ENCODE measurements at places on chromosomes 4 and X.

GRCh38 chr4:120773641-120774040 lies 148.9 kb downstream of the PRDM5 start:
- no peak for DNase-seq

- DNase-seq = no peak
These were observed 83.7 kb downstream of the PCYT1B start for GRCh38 chrX:24563291-24564010.

DNA sequence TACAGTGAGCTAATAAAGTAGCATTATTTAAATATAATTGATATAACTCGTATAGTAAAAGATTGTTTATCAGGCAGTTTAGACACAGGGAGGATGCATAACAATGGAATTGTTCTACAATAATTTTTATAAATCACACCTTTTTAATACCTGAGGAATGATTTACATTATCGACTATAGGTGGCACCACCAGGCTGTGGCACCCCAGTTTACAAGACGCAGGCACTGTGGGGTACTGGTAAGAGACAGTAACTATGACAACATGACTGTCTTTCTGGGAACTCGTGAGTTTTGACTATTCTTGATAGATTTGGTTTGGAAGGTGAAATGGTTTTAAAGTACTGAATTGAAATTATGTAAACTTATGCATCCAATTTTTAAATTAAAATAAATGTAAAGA lies 27.1 kb upstream of the STBD1 start:
- no peak for DNase-seq

DNA sequence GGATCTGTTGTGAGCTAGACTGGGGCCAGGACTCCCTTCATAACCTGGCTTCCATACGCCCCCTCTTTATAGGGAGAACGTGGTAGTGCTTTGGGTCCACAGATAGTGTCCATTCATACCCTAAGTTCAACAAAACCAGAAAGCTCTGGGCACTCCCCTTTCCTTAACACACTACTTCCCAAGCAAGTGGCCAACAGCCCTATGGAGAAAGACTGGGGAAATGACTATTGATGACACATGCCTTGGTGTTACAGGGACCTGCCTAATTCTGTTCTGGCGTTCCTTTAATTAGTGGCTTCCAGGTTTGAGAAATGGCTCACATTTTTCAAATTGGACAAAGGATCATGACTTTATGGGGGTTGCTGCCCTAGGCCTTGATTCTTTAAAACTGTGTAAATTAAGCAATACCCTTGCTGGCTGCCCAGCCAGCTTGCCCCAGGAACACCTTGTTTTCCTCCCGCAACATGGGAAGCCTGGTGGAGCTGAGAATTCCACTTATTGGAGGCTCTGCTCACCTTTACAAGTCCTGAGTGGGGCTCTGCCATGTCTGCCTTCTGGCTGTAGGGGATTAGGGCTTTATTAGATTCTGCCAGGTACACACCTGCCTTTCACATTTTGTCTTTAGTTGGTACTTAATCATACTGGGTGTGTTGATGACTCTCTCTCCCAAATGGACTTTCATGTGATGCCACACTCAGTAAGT lies 61.1 kb downstream of the RGS12 start:
- DNase-seq = no peak

- no peak for DNase-seq
These were observed 108.2 kb downstream of the NSUN7 start for GRCh38 chr4:40857956-40858355.

- no peak for DNase-seq
These were observed 57.9 kb downstream of the MND1 start for GRCh38 chr4:153402366-153402765.

DNA sequence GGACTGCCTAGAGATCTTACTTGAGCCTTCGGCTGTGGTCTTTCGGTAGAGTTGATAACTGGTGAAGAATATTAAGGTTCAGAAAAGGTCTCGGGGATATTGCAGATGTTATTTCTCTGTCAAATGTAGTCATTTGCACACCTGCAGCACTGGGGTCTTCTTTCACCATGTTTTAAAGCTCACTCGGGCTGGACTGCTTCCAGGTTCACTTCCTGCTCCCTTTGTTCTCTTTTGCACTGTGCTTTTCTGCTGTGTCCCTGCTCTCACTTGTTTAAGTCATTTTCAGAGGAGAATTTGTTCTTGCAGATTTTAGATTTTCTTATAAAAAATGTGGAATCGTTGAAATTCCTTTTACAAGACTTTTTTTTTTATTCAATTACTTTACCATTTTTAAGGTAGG lies 68.5 kb downstream of the BMPR1B start:
- DNase-seq = no peak

- no peak for DNase-seq
These were observed 238.1 kb downstream of the ARAP2 start for GRCh38 chr4:36006226-36006625.

GRCh38 chr4:175511861-175512260 lies 300.2 kb downstream of the GPM6A start:
- no peak for DNase-seq

- DNase-seq = no peak
These were observed 3.1 kb downstream of the SLC49A3 start for GRCh38 chr4:685679-686412.

GRCh38 chr4:99084595-99084994 lies 4.0 kb downstream of the ADH5 start:
- no peak for DNase-seq

DNA sequence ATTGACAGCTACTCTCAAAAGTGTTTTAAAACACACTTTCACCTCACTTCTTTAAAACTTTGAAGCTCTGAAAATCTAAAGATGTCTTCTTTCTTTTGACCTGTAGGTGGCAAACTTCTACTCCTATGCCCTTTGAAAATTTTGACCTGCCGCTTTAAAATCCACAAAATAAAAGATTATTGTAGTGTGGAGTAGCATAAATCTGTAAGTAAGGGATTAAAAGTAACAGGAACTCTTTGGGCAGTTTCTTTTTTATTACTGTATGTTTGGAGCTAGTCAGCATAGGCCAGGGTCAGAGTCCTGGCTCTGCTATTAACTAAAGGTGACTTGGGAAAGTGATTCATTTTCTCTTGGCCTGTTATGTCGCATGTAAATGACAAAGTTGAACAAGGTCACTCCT lies 25.5 kb downstream of the BBS12 start:
- no peak for DNase-seq

GRCh38 chrX:2689773-2690666 lies 1.1 kb upstream of the CD99 start:
- DNase-seq = no peak

- DNase-seq = no peak
These were observed 20.5 kb downstream of the NUDT9 start for GRCh38 chr4:87442889-87443288.

DNA sequence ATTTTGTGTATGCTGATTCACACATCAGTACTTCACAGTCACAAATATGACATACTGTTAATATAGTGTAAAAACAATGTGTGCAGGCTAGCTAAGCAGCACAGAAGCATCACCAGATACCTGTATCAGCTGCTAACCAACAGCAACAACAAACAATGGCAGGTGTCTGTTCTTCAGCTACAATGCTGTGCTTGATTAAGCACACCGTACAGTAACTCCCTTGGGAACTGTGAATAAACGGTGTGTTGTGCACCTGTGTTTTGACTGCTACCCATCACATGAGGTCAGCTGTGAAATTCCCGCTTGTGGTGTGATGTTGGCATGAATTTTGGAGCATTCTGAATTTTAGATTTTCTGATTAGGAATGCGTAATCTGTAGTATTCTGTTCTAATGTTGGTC lies 379.7 kb upstream of the FAT1 start:
- no peak for DNase-seq

DNA sequence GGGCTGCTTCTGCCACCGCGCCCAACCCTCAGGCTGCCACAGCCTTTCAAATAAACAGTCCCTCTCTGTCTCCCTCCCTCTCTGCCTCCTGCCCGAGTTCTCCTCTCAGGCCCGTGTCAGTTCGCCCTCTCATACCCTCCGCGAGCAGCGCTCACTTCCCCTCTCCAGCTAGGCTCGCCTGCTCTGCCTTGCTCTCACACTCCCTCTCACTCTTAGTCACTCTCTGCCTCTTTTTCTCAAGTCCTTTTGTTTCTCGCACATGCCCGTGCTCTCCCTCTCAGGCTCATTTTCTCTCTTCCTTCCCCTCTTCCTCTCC lies 3.2 kb downstream of the EFNB1 start:
- DNase-seq = no peak

- DNase-seq = no peak
These were observed 25.4 kb upstream of the TNIP3 start for GRCh38 chr4:121189326-121190215.

DNA sequence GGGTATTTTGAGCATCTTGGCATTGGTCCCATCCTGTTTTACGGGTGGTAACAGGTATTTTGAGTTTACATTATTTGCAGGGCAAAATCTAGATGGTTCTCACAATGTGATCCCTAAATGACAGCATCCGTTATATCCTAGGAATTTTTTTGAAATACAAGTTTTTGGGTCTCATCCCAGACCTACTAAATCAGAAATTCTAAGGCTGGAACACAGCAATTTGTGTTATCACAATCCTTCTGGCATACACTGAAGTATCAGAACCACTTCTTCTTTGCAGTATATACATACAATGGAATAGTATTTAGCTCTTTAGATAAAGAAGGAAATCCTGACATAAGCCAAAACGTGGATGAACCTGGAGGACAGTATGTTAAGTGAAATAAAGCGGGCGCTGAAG lies 104.1 kb upstream of the LSM6 start:
- DNase-seq = no peak

DNA sequence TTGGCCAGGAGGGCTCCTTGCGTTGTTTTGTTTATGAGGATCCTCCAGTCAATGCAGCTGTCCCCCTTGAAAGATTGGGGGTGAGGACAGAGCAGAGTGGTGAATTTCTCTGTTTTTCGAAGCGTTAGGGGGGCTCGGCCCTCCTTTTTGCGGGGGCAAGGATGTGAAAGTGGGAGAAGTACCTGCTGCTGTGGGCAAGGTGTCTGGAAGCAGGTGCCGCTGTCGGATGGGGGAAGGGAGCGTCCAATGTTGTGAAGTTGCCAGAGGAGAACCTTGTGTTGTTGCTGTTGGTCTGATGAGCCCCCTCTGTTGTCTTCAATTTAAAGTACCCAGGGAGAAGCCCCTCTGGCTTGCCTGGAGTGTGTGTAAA lies 613 bp downstream of the GLRB start:
- DNase-seq = no peak

DNA sequence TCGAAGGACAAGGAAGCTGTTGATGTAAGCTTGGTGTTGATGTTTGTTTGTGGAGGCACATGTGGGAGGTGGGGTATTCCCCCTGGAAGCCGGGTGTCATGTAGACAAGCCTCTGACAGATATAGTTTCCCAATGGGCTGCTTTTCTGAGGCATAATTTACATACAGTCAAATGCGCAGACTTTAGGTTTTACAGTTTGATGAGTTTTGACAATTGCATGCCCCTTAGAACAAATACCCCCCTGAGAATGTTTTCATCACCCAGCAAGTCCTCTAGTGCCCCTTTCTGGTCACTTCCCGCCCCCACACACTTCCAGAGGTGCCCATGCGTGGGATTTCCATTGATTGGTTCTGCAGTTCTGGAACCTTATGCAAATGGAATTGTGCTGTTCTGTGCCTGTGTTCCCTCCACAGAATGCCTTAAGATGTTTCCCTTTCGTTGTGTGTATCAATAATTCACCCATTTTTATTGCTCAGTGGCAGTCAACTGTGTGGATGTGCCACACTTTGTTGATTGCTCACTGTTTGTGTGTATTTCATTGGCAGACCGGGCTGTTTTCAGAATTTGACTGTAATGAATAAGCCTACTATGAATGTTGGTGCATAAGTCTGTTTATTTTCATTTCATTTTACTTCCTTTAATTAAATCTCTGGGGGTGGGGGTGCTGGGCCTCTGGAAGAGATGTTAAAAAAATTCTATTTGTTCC lies 8.5 kb downstream of the EVC start:
- DNase-seq = no peak

DNA sequence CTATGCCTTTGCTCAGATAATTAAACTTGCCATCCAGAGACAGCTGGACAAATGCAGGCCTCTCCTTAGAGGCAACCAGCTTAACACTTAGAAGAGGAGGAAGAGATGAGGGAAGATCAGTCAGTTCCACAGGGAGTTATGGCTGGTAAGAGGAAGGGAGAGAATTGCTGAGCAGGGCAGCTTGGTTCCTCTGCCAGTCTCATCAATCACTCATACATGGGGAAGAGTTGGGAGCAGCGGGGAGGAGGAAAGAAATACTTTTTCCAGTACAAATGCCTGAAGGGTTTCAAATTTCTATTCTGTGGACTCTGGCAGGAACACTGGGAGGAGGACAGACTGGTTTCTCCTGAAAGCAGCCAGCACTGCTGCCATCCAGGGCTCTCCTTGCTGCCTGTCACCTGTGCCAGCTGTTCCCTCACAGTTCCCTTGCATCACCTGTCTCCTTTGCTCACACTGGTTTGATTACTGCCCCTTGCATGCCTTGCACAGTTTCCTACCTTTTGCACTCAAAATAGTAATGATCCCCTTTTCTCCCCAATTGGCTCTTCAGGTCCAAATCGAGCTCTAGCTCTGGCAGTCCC lies 59.5 kb downstream of the PGRMC2 start:
- peak; percentile 87 for DNase-seq

DNA sequence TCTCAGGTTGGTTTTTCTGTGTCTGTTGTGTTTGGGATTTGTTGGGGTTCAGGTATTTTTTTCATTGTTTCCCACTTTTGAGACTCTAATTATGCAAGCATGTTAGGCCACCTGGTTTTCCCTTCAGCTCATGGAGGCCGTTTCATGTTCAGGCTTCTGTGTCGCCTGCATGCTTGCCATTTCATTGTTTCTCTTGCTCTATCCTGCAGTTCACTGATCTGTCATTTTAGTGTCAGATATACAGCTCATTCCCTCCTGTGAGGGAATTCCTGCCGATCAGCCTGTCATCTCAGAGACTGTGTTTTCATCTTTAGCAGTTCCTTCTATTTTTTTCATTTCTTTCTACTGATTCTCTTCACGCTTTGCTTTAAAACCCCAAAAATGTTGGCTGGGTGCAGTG lies 49.4 kb upstream of the HGFAC start:
- DNase-seq = no peak

- no peak for DNase-seq
These were observed 247.7 kb upstream of the ETNPPL start for GRCh38 chr4:109010521-109010920.

DNA sequence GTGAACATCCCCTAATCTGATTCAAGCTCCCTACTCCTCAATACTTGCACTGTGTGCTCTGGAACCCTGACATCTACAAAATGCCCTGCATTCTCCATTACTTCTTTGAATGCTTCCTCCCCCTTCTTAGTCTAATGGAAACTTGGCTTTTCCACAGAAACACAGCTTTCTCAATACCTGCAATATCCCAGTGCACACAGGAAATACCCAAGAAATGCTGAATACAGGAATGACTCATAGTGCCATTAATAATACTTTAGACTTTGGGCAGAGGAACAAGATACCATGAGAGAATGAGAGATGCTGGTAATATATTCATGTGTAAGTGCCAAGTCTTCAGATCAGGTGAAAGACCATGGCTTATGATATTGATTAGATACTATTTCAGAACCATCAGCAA lies 5.6 kb downstream of the QRFPR start:
- DNase-seq = no peak

DNA sequence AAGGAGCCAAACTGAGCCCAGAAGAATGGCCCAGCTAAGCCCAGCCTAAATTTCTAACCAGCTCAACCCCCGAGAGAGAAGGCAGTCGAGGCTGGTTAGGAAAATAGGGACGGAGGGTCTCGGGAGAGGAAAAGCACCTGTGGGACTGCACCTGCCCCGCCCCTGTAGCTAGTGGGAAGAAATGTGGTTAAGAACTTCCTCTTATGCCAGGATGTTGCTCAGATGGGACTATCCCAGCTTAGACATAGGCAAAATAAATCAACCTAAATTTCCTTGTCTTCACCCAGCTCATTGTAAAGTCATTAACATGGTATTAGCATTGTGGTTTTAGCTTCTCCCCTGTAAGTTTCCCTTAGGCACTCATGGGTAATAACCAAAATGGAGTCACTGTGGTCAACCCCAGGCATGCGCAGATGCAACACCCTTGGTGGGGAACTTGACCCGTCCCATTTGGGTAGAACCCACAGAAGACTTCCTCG lies 86.8 kb downstream of the ZNF718 start:
- DNase-seq = no peak

All from LNCaP clone FGC (cell line).